ENCODE measurements at places on chromosomes 2 and 18.

- no peak for DNase-seq
These were observed 7.0 kb upstream of the ZNF407 start for GRCh38 chr18:74590671-74591070.

DNA sequence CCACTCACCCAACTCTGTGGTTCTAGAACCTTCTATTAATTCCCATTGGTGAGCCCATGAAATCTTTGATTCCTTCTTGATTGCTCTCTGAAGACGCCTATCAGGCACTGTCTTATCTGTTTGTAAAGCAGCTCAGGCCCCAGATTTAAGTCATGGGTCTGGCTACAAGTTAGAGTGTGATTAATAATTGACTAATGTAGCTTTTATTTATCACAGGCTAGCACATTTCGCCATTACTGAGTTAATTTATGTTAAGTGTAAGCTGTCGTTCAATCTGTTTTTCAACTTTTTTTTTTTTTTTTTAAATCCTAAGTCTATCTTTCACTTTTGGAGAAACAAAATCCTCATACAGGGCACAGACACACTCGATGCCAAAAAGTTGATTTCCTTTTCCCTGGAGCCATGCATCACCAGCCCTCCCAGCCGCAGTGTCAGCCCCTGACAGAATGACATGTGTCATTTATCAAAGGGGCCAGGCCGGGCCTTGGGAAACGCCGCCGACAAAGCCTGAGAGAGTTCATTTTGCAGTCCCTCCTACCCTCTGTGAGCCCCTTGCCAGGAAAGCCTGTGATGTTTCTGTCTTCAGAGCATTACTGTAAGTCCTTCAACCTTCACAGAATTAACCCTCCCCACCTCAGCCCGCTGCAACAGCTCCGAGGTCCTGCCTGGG, 15.8 kb downstream of the TSHZ1 start:
- DNase-seq = no peak

DNA sequence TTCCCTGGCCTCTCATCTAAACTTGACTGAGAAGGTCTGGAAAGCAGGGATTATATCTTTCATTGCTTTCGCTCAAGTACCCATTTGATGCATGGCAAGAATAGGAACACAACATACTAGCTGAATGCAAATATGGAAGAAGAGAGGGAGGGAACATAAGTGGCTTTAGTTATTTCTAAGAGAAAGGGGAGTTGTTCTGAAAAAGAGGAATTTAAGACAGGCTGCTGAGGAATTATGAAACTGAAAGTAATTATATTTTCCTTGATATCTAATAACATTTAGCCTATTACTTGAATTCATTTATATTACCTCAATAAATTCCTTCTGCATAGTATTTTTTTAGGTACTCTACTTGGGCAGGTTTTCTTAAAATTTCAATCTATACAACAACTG, 105.8 kb upstream of the TTN start:
- no peak for DNase-seq

DNA sequence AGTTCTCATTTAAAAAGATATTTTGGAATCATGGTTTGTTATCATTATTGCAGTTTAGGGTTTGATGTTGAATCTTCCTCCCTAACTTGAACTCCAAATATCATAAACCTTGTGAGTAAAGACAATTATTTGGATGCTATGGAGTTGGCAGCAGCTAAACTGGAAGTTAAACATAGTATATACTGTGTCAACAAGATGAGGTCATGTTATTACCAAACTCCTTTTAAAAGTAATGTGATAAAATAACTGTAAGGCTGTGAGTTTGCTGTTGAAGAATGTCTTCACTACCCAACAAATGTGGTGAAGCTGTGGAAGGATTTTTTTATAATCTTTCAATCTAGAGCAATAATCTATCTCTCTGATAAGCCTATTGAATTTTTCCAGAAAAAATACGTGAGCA, 16.0 kb downstream of the DNAH6 start:
- no peak for DNase-seq

DNA sequence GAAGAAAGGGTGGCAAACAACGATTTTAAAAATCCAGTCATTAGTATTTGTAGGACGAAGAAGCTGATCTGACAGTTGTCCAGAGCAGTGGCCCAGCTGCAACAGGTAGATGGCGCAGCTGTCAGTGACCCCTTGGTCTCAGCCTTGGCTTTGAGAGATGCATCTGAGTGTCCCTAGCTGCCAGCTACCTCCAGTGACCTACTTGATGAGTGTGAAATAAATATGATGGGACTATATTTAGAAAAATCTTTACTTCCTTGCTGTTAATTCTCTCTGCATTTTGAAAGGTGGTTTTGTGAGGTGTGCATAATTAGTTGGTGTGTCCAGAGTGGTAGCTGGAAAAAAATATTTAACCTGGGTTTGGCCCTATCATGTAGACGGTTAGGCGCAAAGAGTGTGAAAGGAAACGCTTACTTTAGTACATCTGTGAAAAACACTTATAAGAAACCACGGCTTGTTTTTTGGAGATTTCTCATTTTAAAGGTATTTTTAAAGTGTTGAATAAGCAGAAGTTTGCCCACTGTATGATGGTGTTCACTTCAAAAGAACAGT, 963 bp downstream of the INPP1 start:
- no peak for DNase-seq

- no peak for DNase-seq
These were observed 83.0 kb upstream of the MBOAT2 start for GRCh38 chr2:9086465-9086864.

GRCh38 chr18:47756364-47757016, 174.0 kb downstream of the SMAD2 start:
- no peak for DNase-seq

- no peak for DNase-seq
These were observed 356.0 kb upstream of the TNP1 start for GRCh38 chr2:217215877-217216276.

DNA sequence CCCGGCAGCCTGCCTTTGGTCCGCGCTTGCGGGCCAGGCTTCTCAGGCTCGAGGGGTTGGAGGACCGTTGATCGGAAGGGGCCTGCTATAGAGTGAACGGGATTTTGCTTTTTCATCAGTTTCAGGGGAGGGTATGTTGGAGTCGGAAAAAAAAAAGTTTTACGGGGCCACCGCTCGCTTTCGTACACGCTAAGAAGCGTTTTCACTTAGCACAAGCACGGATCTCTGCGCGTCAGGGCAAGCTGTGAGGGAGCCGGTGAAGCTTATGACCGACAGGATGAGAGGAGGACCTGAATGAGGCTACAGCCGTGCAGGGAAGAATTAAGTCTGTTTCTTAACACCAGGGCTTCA, 443 bp downstream of the CPSF3 start:
- DNase-seq = no peak

- DNase-seq = no peak
These were observed 56.4 kb upstream of the PPP1CB start for GRCh38 chr2:28695245-28695647.

DNA sequence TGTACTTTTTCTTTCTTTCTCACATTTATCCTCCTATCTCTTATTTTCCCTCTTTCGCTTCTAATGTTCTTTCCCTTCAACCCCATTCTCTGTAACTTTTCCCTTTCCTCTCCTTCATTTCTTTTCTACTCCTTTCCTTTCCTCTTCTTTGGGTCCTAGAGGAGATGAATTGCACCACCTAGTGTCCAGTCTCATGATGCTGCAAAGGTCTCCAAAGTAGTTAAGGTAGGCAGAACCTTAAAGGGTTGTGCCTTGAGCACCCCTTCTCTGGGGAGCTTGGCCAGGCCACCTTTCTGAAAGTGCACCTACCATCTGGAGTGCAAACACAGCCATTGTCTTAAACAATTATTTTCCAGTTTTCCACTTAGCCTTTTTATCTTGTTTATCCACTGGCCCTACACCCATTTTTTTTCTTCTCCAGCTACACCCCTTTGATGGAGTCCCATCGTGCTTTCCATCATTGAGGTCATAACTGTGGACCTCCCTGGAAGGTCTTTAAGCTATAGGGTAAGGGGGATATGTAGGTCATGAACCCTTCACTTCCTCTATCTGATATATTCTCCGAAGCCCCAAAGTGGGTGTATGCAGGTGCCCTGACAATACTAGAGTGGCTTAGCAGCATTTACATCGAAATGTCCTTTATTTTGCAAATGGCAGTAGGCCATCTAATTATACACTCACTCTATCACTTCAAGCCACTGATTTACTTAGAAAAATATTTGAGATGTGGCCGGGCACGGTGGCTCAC, 155.9 kb downstream of the ESCO1 start:
- no peak for DNase-seq

DNA sequence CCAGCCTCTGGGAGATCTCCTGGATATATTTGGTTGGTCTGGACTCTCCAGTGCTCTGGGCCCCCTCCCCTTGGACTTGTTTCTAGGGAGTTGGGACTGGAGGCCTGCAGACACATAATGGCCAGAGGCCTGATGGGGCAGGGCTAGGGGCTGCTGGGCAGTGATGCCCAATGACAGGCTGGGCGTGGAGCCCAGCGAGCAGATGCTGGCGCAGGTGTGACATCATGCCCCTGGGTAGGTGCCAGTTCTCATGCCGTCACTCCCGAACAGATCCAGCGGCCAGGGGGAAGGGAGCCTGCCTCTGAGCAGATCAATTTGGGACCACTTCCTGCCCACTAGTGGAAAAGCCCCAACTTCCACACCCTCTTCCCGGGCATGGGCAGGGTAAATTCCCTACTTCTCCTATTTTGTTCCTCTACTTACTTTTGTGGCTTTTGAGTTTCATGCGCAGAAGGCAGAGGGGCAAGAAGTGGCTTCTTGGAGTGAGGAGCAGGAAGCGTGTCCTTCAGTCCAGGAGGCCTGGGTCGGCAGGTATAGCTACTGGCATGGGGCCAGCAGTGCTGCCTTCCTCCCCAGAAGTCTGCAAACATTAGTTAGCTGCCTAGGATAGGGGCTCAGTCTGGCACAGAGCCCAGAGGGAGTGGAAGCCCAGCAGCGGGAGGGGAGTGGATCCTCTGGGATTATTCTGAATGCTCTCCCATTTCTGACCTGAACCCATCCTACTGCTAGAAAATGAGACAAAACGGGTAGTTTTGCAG, 6.1 kb downstream of the MPV17 start:
- no peak for DNase-seq

DNA sequence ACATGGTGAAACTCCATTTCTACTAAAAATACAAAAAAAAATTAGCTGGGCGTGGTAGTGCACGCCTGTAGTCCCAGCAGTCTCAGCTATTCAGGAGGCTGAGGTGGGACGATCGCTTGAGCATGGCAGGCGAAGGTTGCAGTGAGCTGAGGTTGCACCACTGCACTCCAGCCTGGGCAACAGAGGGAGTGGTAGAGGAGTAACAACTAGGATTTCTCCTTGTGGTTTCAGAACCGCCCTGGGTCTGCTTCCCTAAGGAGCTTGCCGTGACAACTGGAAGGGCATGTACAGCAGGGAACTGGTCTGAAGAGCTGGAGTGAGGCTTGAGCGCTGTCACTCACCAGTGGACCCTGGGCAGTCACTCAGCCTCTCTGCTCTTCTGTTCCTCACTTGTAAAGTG, 29.1 kb downstream of the REEP1 start:
- DNase-seq = no peak

- DNase-seq = no peak
These were observed 90.0 kb upstream of the PPP1CB start for GRCh38 chr2:28661589-28662001.

Measured in activated naive CD8-positive, alpha-beta T cell treated with anti-CD3 and anti-CD28 coated beads, Interleukin-2, amount 50 U/mL, for 16 hours (primary cell).